Stimulated activated CD8-positive, alpha-beta memory T cell treated with anti-CD3 and anti-CD28 coated beads, Interleukin-7, amount 100 ng/mL, for 4 hours (primary cell): ENCODE measurements at places on chromosomes 13 and 19.

DNA sequence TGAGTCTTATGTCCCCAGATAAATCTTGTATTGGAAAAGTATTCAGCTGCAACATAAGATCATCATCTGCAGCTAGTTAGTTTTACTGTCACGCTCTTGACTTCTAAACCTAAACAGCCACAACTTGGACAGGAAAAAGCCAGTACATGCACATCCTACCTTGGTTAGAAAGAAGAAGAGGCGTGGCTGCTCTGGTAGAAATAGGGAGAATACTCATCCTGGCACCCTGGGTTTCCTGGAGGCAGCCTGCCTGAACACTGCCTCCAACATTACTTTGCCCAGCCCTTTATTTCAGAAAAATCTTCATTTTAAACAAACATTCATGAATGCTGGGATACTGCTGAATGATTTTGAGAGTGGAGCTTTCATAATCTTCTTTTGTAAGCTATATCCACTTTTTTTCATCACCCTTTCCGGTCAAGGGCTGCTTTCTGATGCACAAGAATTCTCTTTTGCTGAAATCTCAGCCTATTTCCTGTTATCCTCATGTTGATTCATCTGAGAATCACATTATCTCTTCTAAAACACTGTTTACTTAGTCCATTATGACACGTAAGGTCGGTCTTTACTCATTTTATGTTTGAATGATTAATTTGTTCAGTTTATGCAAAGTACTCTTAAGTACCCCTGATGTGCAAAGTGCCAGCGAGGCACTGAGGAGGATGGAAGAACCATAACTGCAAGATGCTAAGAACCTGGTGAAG lies 55.2 kb downstream of the STARD13 start:
- no peak for DNase-seq

- no peak for DNase-seq
These were observed 233.7 kb downstream of the COG6 start for GRCh38 chr13:39888865-39889810.

DNA sequence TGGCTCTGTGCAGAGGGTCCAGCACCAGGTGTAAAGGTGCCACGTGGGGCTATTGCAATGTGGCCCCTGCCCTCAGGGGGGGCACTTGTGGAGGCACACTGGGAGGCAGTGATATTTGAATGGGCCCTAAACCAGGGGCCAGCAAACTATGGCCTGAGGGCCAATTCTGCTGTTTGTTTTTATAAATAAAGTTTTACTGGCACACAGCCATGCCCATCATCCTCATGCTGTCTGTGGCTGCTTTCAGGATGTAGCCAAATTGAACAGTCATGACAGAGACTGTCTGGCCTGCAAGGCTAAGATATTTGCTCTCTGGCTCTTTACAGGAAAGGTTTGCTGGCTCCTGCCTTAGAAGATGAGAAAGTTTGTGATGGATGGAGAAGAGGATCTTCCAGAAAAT lies 33.9 kb upstream of the RANBP3 start:
- no peak for DNase-seq

DNA sequence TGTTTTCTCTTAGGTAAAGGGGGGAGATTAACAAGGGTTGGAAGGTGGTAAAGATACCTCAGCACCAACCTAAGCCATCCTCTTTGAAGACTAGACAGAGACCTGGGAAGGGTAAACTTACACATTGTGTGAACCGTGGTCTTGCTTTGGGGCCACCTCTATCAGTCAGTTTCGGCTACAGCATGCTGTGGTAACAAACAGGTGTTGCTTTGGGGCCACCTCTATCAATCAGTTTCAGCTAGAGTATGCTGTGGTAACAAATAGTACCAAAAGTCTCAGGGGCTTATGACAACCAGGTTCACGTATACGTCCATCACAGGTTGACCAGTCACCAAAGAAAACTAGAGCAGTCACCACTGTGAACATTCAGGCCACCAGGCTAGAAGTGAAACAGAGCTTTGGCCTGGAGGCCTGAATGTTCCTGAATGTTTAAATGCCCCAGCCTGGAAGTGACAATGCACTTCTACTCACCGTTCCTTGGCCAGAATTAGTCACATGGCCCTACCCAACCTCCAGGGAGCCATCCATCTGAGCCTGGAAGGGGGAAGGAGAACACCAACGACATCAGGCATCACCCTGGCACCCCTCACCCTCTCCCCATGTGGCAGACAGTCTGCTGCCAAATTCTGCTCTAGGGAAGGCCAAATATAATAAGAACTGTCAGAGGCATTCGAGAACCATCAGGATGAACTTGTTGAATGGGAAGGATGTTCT lies 3.8 kb downstream of the FXYD7 start:
- DNase-seq = no peak

DNA sequence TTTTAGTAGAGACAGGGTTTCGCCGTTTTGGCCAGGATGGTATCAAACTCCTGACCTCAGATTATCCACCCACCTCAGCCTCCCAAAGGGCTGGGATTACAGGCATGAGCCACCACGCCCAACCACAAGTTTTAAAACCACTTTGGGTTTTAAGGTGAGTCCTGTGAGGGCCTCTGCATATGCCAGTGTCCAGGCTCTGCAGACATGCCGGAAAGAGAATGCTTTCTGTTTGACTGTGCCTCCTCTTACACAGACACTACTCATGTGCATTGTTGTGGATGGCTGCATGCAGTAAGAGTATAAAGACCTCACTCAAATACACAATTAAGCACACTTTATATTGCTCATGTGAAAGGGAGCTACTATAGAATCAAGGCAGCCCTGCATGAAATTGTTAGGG lies 20.8 kb upstream of the SLC25A30 start:
- DNase-seq = no peak

- no peak for DNase-seq
These were observed 43.8 kb downstream of the ZNRF4 start for GRCh38 chr19:5498830-5499550.

GRCh38 chr13:27348461-27348860 lies 76.0 kb upstream of the GTF3A start:
- no peak for DNase-seq

- no peak for DNase-seq
These were observed 37.8 kb downstream of the VSTM2B start for GRCh38 chr19:29563486-29564101.

DNA sequence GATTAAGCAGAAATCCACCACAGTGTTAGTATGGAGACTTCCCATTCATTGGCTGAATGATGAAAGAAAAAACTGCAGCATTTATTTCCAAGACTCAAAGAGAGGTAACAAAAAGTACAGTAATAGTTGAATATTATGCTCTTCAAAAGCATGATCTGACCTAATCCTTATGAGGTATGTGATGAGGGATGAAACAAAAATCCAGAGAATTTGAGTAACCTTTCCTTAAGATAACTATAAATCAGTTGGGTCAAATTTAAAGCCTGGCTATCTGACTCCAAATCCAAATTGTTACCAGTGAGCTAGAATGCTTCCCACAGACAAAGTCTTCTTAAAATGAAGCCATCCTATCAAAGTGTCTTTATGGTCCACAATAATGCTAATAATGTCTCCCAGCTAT lies 38.1 kb downstream of the NUFIP1 start:
- DNase-seq = no peak

DNA sequence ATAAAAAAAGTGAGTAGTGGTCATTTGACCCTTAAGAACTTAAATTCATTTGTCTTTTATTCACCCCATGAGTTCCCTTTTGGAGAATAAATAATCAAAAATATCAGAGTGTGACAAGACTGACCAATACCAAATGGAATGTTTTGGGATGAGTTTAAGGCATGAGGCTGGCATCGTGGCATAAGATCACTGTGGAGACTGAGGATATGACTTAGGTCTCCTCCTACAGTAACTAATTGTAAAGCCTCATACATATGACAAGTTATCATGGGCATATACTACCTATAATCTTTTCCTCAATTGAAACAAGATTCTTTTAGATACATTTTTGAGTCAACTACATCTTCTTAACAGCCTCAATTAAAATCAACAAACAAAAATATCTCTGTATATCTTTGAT lies 782.0 kb downstream of the SLITRK1 start:
- DNase-seq = no peak

DNA sequence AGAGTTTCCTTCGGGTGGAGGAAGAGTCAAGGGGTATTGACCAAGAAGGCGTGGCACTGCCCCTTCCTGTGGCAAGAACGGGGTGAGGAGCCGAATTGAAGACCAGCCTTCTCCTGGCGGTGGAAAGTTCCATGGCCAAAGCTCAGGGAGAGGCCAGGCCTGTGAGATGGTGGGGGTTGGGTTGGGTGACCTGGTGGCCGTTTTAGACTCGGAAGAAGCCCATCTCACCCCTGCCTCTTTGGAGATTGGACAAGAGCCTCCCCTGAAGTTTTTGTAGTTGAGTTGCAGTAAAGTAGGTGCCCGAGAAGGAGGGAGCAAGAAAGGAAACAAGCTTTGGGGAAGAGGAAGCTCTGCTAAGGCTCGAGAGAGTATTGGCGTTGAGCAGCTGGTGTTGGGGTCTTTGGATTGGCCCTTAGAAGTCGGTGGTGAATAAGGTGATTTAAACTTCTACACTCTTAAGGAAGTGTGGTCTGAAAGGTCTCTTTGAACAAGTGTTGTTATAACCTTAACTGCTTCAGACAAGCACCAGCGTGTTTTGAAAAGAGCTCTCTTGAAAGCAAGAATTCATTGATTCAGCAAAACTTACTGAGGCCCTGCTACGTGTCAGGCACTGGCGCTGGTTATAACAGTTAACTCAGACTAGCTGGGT lies 964 bp downstream of the SPINT2 start:
- DNase-seq = no peak

DNA sequence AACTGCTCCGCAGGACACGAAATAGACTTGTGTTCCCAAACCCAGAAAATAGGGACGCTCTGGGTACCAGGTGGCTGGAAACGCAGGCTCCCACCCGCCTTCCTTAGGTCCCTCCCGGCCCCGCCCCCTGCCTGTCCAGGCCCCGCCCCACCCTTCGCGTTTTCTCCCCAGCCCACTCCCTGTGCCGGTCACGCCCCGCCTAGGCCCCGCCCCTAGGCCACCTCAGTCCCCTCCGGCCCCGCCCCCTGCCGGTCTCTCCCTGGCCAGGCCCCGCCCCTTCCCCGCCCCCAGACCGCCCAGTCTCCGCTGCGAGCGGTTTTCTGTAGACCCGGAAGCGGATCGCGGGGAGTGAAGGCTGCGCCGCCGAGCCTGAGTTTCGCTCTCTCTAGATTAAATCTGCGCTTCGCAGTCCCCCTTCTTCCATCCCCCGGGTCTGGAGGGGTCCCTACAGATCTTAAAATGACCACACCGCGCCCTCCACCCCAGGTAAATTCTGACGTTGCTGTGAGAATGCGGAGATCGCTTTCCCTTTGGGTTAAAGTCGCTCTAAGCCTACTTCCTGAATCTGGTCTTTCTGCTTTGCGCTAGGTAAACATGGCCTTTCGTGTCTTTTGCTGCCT lies 3.7 kb upstream of the ZNF665 start:
- DNase-seq = peak; percentile 96

GRCh38 chr19:10812902-10813404 lies 23.1 kb downstream of the TMED1 start:
- no peak for DNase-seq

DNA sequence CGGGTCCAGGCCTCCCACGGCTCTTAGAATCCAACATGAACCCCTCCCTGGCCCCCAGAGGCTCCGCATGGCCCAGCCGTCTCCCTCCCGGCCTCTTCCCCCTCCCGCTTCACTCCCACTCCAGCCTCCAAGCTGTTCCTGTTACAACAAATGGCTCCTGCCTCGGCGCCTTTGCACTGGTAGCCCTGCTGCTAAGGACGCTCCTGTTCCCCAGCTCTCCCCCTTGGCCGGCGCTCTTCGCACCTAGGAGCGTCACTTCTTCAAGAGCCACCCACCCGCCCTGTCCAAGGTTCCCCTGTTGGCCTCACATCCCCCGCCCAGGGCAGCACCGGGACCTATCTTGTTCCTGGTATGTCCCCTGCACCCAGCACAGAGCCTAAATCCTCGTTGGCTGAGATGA lies 9.4 kb downstream of the CCDC124 start:
- no peak for DNase-seq

DNA sequence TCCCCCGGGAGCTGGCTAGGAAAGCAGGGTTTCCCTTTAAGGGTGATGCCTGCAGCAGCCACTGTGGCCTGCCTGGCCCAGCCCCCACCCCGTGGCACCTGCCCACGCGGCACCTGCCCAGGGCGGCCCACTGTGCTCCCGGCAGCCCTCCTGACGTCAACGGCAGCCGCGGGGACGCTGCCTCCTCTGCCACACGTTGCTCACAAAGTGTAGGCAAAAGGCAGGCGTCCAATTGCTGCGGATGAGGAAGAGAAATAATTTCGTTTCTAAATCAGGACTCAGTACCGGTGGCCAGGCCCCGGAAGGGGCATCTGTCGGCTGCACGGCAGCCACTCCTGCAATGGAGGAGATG lies 122.3 kb downstream of the URI1 start:
- DNase-seq = no peak

DNA sequence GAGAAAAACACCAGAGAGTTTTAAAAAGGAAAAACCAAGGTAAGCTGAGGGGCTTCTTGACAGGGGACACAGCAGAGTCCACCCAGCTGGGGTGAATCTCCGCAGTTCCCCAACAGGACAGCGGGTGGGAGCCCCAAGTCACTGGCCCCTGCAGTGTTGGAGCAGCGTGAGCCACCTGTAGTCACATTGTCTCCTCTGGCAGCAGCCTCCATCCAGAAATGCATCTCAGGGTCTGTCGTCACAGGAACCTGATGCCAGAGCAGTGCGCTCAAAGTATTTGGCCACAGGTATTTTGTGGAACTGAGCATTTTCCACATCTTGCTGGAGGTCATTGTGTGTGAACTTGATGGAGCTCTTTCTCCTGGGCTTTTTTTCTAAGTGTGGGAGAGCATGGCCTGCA lies 24.7 kb downstream of the CHAMP1 start:
- DNase-seq = no peak

GRCh38 chr13:107765724-107766401 lies 449.5 kb downstream of the LIG4 start:
- no peak for DNase-seq

GRCh38 chr13:52921194-52921593 lies 72.8 kb upstream of the PCDH8 start:
- no peak for DNase-seq

GRCh38 chr13:42699912-42700311 lies 81.5 kb upstream of the FAM216B start:
- DNase-seq = no peak

DNA sequence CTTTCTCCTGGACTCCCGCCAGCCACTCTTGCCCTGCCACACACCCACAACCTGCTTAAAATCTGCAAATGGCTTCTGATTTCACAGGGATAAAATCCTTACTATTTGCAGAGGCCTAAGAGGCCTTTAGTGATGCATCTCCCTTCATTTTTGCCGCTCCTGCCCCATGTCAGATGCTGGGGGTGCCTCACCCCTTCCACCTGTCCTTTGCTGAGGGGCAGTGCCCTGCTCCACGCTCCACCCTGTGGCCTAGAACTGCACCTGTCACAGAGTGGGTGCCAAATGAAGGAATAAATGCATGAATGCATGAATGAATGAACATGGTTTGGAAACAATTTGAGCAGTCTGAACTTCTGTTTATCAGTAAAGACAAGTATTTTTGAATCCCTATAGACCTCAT lies 34.1 kb upstream of the UQCRFS1 start:
- no peak for DNase-seq

- DNase-seq = no peak
These were observed 80.1 kb downstream of the KLF5 start for GRCh38 chr13:73138638-73139491.

GRCh38 chr19:10961073-10961860 lies 437 bp downstream of the SMARCA4 start:
- DNase-seq = no peak

- no peak for DNase-seq
These were observed 600.8 kb downstream of the DIAPH3 start for GRCh38 chr13:59562924-59563323.

GRCh38 chr13:53013113-53013512 lies 15.5 kb upstream of the OLFM4 start:
- no peak for DNase-seq
